ENCODE measurements at places on chromosomes 12 and 14.
A peak's percentile ranks its signal among the peaks of the same experiment; 100 is the strongest.

DNA sequence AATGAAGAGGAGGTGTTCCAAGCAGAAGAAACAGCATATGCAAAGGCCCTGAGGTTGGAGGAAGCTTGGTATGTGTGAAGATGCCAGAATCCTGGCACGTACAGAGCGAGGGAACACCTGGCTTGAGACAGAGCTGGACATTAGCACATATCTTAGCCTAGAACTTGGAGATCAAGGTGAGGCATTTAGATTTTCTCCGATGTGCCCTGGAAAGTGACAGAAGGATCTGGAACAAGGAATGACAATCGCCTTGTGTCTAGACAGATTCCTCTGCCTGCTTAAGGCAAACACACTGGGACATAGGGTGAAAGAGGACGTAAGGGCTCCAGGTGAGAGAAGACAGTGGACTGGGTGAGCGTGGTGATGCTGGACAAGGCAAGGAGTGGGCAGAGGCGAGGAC lies 32.2 kb upstream of the NOS1 start:
- no peak for DNase-seq

DNA sequence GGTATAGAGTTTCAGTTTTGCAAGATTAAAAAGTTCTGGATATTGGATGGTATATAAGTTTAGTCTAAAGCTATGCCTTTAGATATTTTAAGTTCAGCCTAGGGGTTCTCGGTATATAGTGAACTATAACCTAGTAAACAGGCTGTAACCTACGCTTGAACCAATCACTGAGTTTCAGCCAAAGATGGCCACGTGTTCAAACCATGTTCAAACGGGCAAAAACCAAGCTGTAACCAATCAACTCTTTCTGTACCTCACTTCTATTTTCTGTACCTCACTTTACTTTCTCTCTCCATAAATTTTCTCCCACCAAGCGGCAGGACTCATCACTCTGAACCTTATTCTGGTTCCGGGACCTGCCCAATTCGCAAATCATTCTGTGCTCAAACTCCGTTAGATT lies 1.4 kb downstream of the TMBIM4 start:
- DNase-seq, result peak; percentile 25

DNA sequence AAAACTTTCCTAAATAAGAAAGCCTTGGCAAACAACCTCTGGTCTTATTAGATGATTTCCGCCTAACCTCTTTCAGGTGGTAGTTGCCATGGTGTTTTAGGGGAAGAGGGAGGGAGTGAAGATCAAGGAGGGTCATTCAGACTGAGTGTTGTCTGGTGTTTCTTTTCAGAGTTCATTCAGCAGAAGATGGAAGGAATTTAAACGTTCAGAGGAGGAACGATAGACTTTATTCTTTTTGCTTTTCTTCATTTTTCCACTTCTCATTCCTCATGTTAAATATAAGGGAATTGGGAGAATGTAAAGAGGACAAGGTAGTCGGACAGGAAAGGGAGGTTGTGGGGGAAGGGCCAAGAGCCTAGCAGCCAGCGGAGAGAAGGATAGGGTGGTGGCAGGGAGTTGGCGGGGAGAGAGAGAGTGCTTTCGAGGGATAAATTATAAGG lies 17.4 kb upstream of the SALL2 start:
- DNase-seq, result no peak

GRCh38 chr12:95269892-95270291 lies 52.3 kb downstream of the VEZT start:
- DNase-seq, result no peak

- DNase-seq, result no peak
These were observed 31.9 kb downstream of the NT5DC3 start for GRCh38 chr12:103809154-103809553.

DNA sequence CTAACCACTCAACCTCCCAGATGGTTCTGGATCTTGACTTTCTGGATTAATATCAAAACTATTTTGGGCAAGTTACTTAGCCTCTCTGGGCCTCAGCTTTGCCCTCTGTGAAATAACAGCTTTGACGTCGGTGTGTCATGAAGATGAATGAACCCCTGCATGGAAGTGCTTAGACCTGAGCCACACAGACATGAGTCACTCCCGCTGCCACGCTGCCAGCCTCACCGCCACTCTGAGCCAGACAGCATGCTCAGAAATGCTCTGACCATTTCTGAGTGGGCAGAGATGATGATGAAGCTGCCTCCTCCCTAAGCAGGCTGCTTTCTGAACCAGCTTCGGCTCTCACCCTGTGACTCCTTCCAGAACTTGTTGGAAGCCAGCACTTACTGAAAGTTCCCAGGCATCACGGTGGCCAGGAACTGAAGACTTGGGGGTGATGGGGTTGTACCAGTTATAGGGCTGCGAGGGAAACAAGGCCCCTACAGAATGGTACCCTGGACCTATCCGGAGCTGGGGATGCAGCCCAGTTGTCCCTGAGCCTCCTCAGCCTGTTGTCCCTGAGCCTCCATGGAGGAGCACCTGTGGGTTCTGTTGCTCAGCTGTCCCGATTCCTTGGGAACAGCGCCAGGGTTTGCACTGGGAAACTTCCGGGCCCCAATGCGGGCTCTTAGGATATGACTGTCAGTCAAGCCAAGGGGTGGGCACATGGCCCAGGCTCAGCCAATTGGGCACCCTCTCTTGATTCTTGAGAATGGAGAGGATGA lies 2.0 kb upstream of the CCDC197 start:
- DNase-seq, result peak; percentile 45

DNA sequence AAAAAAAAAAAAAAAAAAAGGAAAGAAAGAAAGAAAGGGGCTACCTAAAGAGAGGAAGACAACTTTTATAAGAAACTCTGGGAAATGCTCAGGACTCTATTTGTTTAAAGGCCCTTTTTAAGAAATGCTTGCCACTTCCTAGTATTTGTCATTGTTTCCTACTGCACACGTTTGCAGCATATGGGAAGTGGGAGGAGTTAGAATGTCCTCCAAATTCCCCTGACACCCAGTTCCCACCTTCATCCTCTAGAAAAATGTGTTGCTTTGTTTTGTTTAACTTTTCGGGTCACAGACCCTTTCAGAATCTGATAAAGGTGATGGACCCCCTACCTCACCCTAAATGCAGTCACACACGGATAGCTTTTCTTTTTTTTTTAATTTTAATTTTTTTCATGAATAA lies 40.8 kb downstream of the NINJ2 start:
- no peak for DNase-seq

- DNase-seq, result no peak
These were observed 360.2 kb downstream of the GALC start for GRCh38 chr14:87632796-87633195.

DNA sequence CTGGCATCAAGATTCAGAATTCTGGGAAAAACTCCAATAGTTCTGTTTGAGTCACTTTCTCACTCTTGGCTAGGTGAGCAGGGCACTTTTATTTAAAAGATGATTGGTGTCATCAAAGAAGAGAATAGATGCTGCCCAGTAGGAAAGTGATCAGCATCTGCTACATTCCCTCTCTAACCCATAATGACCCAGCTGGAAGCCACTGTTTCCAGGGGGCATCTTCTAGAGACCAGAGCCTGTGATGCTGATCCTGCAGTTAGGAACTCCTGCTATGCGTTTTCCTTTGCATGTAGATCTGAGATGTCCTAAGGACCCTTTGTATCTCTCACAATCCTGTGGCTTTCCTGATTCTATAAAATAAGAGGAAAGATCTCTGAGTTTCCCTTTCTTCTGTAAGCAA lies 79.9 kb upstream of the TMTC1 start:
- no peak for DNase-seq

GRCh38 chr12:115543269-115543668 lies 734.2 kb downstream of the MED13L start:
- no peak for DNase-seq

DNA sequence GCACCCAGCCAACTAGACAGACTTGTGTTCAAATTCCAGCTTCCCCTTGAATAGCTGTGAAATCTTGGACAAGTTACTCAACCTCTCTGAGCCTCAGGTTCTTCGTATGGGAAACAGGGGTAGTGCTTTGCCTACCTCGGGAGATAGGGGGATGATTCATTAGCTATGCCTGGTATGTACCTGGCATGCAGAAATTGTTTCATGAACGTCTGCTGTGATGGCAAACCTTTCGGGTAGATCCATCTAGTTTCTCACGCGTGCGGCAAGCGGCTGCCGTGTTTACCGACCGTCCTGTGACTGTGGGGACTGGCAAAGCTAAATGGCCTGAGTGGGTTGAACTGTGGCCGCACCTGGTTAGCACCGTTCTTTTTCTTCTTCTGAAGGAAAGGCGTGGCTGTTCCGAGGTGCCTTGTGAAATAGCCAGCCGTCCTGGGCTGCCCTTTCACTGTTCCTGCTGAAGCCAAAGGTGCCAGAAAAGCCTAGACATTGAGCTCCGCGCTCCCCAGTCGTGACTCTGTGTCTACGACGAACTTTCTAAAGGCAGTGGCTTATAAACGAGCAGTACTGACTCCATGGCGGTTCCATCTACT lies 40.6 kb upstream of the MED13L start:
- DNase-seq, result no peak

DNA sequence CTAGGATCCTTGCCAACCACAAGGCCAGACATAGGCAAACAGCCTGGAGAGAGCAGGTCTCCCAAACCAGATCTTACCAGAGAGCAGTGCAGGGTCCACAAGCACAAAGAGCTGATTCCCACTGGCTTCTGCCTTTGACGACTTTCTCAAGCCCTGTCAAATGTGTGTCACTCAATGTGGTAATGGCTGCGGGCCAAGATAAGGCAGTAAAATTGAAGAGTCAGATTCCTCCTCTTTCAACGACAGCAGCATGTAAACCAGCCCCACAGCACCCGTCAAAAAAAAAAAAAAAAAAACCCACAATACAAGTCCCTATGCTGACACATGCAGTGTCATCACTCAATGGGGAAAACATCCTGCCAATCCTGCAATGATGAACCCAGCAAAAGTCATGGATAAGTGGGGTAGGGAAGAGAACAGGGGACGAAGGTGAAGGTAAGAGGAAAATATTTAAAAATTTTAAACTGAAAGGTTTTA lies at the start of gene STON2:
Gene STON2 (minus strand): TSS at position 123 of the 477 bp plus-strand sequence. CDS start 1,942 bp downstream, outside the sequence.
- DNase-seq, result peak; percentile 30

DNA sequence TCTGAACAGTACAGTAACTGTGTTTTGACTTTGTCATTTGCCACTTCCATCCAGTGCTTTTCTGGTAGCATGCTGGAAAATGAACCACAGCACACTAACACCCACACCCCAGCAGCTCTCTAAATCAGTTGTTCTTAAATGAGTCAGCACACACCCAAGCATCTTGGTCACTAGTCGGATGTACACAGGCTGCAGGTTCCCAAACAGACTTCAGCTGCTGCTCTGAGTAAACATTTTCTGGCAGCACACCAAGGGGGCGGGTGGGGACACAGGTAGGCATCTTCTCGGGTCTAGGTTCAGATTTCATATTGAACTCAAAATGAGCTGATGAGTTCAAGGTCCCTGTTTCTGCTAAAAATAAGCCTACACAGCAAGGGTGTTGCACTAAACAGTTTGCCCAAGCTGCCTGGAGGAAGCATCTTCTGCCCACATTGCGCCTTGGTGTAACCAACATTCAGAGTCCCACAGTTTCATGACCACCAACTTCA lies 39.8 kb downstream of the IFNG start:
- no peak for DNase-seq

DNA sequence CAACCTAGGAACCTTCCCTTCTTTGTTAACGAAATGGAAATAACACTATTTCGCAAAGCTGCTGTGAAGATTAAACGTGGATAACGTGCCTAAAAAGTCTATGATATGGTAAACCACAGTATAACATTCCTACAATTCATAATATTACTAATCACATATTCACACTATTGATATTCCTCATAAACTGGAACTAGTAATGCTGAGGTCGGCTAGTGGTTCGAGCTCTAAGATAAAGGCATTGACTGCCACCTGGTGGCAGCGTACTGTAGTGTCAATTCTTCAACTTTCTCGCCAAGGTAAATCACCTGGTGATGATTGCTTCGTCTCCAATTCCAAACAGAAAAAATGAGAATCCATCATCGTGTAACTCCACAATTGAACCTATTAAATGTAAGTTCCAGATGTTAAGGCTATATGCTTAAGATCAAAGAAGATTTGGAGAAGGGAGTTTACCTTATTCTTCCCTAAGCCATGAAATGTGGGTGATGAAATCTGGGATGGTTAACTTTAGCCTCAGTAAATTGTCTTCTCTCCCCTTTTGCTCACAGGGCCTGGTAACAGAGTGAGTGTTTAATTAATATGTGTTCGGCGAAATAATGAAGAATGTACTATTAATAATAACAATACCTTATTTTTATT lies 197.5 kb upstream of the TMEM132C start:
- DNase-seq, result peak; percentile 79

Measured in HT-29 (cell line).